ENCODE measurements at places on chromosomes 11 and 22.

DNA sequence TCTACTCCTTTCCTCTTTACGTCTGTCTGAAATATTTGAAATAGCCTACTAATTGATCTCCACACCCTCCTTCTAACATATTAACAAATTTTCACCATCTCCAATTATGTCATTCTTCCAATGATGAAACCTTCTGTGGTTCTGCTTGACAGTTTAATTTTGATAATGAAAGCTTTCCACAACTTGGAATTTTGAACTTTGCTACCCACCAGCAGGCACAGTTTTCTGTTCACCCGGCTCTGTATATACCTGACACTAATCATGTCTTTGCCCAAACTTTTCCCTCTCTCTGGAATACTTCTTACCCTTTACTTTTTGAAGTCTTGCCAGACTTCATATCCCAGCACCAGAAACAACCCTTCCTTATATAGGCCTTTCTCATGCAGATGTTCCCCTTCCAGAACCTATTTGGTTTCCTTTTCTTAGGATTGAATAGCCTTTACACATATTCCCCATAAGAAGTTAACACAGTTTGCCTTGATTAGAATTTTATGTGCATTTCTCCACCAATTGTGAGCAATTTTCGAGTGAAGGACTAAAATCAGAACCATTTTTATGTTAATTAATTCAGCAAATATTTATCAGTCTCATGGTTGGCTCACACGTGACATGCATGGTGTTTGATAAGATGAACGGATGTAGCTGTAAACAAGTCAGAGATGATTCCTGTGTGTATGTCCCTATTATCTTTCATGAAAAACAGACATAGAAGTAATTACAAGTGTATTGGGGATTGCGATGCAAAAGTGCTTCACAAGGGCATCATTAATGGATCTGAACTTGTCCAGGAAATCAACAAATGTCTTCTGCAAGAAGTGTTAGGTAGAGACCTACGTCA lies 173.4 kb downstream of the ARHGAP42 start:
- DNase-seq, result no peak

DNA sequence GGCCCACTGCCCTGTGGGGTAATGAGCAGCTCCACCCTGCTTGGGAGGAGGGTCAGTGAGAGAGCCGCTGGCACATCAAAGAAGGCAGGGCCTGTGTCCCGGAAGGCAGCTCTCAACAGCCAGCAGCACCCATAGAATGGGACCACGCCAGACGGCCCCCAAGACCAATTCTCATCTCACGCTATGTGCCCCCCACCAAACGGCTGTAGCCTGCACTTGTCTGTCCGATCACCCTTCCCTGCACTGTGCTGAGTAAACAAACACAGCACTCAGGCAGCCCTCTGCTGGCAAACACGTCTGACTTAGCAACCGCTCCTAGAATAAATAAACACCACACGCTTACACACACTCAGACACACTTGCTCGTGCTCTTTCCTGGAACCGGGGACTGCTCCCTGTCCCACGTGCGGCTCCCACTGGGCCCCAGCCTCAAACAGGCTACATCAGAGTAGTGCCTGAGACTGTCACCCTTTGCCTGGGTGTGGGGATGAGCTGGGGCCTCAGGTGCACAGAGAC lies 53.2 kb upstream of the CDON start:
- DNase-seq, result no peak

GRCh38 chr22:48853627-48854240 lies 973.9 kb downstream of the BRD1 start:
- no peak for DNase-seq

DNA sequence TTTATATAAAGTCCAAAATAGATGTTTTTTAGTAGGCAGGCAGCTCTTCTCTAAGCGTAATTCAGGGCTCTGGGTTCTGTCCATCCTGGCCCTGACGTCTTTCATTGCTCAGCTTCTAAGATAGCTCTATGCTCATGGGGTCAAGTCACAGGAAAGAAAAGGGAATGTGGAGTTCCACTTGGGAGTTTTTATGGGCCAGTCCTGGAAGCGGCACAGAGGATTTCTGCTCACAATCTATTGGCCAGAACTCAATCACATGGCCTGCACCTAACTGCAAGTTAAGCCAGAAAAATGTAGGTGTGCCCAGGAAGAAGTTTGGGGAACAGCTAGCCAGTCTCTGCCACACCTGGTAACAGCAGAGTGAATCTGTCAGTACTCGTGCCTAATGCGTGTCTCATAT lies 7.4 kb upstream of the ZBTB16 start:
- DNase-seq, result no peak

- DNase-seq, result no peak
Measured at GRCh38 chr11:77026221-77026620, 8.0 kb upstream of the B3GNT6 start.

GRCh38 chr11:37038911-37039310 lies 440.9 kb upstream of the RAG2 start:
- no peak for DNase-seq

- no peak for DNase-seq
Measured at GRCh38 chr11:35112846-35113105, 26.2 kb upstream of the CD44 start.

DNA sequence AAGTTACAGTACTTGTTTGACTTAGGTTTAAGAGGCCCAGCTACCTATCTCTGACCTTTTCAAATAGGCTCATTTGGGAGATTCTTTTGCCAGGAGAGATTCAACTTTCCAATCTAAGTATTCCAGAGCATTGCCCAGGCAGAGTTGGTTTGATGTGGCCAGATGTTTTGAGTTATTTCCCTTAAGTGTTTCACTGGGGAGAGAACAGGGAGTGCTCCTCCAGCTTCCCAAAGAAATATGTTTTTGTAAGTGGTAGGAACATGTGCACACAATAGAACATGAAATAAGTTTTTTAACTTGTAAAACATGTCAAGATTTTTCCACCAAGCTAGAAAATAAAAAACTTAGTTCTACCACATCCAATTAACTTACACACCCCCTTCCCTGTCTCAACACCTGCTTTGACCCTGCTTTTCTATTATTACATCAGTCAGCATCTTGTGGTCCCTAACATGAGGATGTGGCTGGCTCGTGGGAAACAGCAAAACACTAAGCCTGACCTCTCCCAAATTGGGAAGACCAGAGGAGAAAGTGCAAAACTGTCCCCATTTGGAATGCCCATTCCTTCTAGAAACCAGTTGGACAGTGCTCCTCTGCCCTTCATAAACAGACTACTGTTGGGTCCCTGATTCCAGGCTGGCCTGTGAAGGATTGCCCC lies 70.4 kb upstream of the RASSF10 start:
- DNase-seq, result no peak

- DNase-seq, result no peak
Measured at GRCh38 chr22:26545827-26546226, 33.6 kb upstream of the TFIP11 start.

DNA sequence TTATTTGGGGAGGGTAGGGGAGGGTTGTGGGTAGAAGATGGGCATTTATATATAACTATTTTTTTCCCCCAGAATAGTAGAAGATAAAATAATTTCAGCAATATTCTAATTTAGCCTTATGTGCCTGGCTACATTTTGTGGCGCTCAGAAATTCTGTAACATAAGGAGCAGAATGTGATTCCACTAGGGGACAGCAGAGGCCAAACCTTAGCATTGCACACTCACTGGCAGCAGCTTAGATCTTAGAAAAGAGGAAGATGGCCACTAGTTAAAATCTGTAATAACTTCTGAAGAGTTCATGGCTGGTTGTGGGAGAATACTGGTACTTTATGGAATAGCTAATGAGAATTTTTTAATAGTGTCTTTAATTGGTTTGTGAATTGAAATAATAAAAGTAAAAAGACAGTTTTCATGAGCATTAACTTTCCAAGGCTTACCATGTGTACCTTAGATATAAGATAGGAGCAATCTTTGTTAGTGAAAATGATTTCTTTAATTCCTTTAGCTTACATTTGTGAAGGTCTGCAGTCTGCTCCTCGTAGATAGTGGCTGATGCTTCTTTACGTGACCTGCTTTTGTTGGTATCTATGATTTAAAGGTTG lies 33.1 kb downstream of the DDX10 start:
- DNase-seq, result no peak

DNA sequence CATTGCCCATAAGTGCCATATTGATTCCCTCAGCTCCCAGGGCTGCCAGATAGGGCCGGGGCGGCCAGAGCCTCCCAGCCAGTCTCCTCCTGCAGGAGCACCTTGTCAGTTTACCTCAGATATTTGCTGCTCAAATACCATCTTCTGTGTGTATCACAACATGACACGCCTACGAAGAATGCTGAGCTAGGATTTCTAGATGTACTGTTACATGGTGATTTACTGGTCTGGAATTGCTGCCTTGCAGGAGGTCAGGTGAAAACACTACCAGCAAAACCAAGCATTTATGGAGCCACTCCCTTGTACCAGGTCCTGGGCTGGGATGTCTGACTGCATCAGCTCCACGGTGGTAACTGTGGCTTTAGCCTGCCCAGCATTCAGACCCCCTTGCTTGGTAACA lies 11.8 kb downstream of the MICAL3 start:
- DNase-seq, result no peak

DNA sequence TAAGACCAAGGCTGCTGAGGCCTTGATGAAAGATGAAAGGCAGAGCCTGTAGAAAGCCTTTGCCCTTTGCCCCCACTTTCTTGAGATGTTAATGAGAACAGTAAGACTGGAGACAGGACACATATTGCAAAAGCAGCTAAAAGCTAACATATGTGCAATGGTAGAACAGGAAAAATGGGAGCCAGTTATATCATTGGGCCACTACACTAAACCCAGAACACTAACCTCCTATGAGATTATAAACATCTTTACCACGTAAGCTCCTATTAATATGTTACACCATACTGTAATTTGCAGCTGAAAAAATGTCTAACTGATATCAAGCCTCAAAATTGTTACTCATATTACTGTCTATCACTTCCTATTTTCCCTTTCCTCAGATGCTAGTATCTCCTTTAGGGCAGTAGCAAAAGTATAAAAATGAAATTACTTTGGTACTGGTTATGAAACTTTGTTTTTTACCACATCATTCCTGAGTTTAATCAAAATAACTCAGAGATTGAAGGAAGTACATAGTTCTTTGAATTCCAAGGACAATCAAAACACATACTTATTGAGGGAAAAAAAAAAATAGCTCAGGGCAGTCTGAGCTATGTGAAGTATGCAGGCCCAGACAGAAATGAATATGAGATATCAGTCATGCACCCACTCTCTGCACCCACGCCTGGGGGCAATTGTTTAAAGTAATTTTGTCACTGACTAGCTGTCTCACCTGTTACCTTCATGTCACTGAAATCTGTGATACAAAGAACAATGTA lies 9.1 kb downstream of the HPS5 start:
- DNase-seq, result no peak

GRCh38 chr11:115522302-115522701 lies 18.1 kb upstream of the CADM1 start:
- DNase-seq, result no peak

DNA sequence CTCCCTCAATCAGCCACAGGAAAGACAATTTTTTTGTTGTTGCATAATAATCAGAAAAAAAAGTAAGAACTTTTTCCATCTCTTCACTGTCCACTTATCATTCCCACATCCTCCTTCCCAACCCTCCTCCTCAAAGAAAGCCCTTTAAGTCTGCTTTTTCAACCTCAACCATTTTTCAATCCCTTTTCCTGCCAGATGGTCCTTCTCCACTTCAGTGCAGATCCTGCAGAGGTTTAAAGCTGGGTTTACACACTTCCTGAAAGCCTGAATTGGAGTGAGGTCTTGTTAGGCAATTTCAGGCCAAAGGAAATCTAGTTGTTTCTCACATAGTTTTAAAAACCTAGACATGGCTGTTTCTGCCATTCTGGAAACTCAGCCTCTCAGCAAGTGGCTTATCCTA lies 78.3 kb downstream of the RPL27A start:
- DNase-seq, result no peak

GRCh38 chr11:119832202-119832935 lies 103.4 kb upstream of the NECTIN1 start:
- DNase-seq, result no peak

GRCh38 chr22:20388200-20388599 lies 5.8 kb upstream of the ZNF74 start:
- DNase-seq, result no peak

DNA sequence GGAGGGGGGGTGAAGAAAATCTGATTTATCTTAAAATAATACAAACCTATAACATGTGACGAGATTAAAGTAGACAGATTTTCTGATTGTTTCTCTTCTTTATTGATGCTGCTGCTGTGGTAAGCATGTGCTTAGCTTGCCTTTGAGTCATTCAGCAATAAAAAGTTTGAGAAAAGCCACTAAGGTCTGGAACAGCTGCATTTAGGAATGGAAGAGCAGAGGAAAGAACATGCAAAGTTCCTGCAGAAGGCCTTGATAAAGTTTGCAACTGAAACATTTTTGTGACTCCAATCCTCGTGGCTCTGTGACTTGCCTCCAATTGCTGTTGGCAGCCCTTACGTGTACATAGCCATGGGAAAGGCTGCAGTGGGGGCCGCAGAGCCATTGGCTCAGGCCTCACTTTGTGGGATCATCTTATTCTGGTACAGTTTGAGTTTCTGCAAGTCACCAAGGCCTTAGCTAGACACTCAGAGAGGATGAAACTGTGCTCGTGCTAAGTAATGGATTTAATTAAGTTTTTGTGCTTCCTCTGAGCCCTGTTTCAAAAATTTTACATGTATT lies 370.2 kb downstream of the AASDHPPT start:
- no peak for DNase-seq

- DNase-seq, result no peak
Measured at GRCh38 chr11:23359297-23359696, 499.0 kb upstream of the CCDC179 start.

DNA sequence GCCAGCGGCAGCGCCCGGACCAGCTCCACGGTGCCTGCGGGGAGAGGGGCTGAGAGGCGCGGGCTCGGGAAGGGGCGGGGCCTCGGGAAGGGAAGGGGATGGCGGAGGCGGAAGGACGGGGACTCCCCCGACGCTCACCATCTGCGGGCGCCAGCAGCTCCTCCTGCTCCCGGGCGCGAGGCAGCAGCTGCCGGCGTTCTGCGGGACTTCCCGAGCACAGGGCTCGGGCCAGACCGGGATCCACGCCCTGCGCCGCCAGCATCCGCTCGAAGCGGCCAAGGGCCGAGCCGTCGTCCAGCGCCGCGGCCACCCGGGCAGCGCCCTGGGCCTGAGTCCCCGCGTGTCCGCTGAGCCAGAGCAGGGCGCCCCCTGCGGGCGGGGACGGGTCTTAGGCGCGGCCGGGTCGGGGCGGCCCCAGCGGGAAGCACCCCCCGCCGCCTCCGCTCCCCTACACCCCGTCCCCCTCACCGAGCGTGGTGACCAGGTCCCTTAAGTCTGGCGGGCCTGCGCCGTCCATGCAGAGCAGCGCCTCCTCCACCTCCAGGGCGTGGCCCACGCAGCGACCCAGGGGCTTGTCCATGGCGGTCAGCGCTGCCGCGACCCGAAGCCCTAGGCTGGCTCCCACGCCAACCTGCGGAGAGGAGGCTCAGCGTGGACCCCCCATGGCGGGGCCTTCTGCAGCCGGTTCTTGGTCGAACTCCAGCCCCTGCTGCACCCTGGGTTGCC lies 873 bp upstream of the SCO2 start:
- no peak for DNase-seq

DNA sequence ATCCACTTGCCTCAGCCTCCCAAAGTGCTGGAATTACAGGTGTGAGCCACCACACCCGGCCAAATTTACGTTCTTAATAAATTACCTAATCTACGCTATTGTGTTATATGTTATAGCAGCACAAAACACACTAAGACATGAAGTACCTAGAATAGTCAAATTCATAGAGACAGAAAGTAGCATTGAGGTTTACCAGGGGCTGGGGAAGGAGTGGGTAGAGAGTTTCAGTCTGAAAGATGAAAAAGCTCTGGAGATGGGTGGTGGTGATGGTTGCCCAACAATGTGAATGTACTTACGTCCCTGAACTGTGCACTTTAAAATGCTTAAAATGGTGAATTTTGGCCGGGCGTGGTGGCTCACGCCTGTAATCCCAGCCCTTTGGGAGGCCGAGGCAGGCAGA lies 65.7 kb upstream of the NUP50 start:
- DNase-seq, result no peak

Measured in stimulated activated CD8-positive, alpha-beta memory T cell treated with anti-CD3 and anti-CD28 coated beads, Interleukin-7, amount 100 ng/mL, for 1 hour (primary cell).